ENCODE measurements at places on chromosomes 7 and 10.

DNA sequence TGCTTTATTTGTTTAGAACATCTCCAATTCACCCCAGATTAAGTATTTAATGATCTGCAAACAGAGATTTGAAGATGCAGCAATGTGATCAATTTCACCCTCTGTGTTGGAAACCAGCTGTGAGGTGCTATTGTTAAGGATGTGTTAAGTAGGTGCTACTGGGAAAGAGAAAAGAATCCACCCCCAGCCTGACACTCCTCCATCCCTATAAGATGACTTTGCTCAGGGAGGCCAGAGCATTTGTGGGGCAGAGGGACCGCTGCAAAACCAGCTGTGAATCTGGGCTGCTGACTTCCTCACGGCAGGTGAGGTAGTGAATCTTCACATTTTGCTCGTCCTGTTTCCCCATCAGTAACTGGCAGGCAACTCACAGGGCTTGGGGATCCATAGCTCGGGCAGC is 297.5 kb downstream of the GFRA1 start:
- DNase-seq: no peak

GRCh38 chr7:135359615-135360014 is 126.0 kb downstream of the STRA8 start:
- no peak for DNase-seq

GRCh38 chr7:125396466-125397151 is 467.0 kb upstream of the POT1 start:
- DNase-seq: no peak

DNA sequence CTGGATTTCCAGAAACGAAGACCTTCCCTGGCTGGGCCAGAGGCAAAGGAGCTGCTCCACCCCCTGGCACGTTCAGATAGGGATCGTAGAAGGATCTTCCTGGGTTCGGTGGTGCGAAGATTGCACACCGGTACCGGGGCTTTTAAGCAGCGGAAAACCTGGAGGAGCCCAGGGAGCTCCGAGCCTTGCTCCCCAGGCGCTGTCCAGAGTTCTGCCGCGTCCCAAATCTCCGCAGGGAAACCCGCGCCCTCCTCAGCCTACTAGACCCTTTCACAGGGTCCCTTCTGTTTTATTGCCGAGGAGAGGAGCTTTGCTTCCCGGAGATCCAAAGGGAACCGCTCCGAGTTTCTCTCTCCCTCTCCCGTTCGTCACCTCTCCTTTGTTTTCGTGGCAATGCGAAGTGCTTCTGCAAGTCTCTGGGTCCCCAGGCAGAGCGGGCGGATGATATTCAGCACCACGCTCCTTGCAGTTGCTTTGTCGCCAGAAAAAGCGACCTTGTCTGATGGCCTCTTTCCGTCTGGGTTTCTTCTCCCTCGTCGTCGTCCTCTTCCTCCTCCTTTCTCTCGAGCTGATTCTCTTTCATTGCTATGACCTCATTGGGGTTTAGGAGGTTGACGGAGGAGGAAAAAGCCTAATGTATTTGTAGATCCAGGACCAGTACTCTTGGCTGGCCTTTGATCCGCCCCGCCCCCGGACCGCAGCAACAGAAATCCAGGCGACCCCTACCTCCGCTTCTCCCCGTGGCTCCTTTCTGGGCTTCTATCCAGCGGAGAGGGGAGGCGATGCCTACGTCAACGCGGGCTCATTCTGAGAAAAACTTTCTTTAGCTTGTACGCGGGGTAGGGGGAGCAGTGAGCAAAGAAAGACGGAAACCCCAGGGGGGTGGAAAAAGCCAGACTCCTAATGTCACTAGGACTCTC is at the start of gene TMEM196:
Gene TMEM196, minus strand, starts transcription at position 777 of the 920 bp plus-strand sequence. CDS start 921 bp downstream, outside the sequence.
- peak; percentile 40 for DNase-seq

- DNase-seq: no peak
These were observed 241.4 kb upstream of the NPVF start for GRCh38 chr7:25469669-25470068.
